ENCODE measurements at places on chromosomes 16 and 17.

DNA sequence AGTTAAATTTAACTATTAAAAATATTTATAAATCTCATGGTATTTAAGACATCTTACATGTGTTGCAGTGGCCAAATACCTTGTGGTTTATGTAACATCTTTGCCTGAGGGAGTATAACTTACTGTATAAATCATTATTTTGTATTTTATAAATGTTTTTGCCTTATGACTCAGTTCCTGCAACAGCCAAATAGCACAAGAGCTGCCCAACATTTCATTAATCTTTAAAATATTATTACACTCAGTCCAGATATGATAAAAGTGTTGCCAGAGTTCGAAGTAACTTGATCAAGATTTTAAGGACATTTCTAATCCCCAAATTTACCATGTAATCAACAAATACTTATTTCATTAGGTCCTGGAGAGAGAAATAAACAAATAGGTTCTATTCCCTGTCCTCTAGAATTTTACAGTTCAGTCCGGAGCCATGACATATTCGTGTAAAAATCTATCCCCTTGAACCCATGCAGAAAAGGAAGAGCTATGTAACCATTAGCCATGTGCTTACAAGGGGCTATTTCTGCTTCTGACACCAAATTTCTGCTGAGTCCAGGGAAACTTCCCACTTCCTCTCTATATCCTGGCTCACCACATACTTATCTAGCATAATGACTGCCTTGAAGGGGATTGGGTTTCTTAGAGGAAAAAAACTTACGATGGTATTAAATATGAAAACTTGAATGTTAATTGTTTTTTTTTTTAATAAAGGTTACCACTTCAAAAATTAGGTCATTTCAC, 44.0 kb downstream of the IRX6 start:
- DNase-seq, result no peak

GRCh38 chr17:17539591-17539990, 43.4 kb upstream of the RASD1 start:
- DNase-seq, result no peak

DNA sequence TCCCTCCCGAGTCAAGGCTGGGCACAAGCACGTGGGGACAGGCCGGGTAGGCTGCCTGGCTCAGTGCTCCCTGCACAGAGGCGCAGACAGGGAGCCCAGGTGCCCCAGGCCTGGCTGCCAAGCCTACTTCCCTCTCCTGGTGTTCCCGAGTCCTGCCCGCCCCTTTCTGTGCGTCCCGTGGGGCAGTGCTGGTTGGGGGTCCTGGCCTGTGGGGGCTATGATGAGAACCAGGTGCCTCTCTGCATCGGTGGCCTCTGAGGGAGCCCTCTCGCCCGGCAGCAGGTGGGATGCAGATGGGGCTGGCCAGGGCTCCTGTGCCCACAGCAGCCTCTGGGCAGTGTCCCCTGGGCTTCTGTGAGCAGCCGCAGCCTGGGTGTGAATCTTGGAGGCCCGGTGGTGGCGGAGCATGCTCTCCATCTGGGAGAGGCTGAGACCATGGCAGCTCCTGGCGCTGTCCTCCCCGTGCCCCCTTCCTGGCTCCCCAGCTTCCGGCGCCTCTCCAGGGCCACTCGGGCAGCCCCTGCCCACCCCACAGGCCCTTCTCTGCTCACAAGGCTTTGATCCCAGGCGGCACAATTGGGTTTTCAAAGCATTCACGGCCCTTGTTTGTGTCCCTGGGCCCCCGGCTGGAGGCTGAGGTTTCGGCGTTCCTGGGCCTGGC, 7.2 kb downstream of the CENPX start:
- no peak for DNase-seq

- DNase-seq, result no peak
Observed at GRCh38 chr16:12587170-12587569, 216.5 kb downstream of the CPPED1 start.

DNA sequence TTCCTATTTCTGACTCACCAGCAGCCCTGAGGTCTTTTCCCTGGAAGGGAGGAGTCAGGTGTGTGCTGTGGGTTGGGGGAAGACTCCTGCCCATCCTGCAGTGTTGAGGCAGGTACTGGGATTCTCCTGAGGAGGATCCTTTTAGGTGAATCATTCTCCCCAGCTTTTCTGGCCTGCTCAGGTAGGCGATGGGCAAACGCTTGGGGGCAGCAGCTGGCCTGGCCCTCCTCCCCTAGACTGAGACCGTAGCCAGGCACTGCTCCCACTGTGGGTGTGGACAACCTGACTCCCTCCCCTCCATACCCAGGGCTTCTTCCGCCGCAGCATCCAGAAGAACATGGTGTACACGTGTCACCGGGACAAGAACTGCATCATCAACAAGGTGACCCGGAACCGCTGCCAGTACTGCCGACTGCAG, 15.1 kb downstream of the GJD3 start:
- DNase-seq, result no peak

DNA sequence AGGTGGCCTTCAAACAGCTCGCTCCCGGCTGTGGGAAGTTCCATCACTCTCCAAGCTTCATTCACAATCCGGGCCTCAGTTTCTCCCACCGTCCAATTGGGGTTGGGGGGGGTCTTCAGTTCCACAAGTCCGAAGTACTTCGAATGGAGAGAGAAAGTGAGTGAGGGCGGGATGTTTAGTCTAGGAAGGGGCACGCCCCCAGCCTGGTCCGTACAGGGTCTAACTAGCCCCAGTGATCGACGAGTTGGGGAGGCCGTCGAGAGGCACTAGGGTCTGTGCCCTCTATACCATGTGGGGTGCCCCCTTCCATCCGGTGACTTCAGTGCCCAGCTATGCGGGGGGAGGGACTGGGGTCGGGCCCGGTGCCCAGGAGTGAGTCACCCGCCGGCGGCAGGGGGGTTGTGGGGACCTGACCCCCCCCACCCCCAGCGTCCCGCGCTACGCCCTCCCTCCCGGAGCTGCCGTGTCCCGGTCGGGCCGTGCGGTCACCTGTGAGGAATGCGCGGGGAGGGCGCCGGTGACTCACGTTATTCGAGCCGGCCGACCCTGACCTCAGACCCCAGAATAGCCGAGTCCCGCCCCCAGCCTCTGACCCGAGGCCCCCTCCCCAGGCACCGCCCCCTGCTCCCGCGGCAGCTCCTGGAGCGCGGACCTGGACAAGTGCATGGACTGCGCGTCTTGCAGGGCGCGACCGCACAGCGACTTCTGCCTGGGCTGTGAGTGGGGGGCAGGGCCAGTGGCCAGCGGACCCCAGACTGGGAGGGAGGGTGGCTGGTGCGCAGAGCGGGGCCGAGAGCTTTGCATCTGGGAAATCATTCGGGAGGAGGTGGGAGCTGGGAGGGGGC, 658 bp downstream of the TNFRSF12A start:
- DNase-seq, result peak; percentile 79

DNA sequence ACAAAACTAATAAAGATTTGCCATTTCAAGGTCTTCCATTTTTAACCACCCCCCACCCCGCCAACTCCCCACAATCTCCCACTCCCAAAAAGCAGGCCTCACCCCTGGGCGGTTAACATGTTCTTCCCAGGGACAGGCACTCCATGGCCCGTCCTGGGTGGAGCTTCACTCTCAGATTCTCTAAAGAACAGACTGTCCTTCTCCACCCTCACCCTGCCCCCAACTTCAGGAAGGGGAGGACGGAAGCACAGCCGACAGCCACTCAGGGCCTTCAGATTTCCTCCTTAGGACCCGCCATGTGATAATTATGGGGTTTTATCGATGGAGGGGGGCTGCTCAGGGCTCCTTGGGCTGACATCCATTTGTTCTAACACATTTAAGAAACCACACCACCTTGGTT, 61.9 kb downstream of the ZFHX3 start:
- no peak for DNase-seq

DNA sequence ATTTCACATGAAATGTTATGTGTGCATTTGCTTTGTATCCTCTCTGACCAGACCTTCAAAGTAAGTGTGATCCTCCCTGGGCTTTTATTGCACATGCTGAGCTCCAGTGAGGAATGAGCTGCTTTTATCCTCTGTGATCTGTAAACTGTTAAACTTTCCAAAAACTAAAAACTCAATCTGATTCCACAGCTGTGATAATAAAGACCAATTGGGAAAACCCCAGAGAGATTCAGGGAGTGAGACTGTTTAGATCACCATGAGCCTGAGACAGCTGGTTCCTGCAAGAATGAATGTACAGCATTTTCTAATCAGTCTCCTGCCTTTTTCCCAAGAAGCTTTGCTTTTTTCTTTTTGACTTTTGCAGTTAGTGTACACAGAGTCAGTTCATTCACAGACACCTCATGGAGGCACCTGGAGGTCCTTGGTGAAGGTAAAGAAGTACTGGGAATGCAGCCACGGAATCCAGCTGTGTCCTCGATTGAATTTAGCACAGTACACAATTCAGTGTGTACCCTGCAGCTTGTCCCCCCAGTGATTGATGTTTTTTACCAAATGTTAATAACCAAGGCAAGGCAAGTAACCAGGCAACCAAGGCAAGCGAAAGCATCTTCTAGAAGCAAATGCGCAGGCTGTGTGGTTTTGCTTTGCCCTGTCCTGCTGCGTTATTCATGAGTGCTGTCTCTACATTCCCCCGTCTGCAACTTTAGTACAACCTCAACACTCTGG, 182.6 kb downstream of the LGALS9B start:
- DNase-seq, result no peak

- no peak for DNase-seq
Observed at GRCh38 chr16:12484972-12485371, 318.7 kb downstream of the CPPED1 start.

- DNase-seq, result no peak
Observed at GRCh38 chr16:66052745-66053144, 313.7 kb upstream of the CDH5 start.

GRCh38 chr17:35523296-35523695, 14.2 kb downstream of the SLFN12L start:
- no peak for DNase-seq

GRCh38 chr17:12974005-12974531, 43.8 kb downstream of the ELAC2 start:
- no peak for DNase-seq

- DNase-seq, result no peak
Observed at GRCh38 chr17:82121246-82121645, 23.2 kb upstream of the FASN start.

GRCh38 chr16:86107215-86107825, 208.4 kb downstream of the IRF8 start:
- no peak for DNase-seq

DNA sequence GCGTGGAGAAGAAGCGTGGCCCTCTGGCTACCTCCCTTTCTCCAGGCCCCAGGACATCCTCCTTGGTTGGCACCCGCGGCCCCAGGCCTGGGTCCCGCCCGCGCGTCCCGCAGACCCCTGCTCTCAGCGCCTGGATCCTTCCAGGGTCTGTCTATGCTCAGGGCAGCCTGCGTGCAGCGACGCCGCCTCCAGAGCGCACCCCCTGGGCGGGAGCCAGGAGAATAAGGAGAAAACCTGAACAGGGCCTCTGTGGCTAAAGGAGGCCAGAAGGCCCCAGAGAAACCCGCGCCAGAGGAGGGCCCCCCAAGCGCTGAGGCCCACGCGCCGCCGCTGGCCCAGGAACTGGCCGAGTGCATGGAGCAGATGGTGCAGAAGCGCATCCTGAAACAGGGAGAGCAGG, 40.4 kb upstream of the DNAJA2 start:
- no peak for DNase-seq
